ENCODE measurements at places on chromosomes 1 and 21.

DNA sequence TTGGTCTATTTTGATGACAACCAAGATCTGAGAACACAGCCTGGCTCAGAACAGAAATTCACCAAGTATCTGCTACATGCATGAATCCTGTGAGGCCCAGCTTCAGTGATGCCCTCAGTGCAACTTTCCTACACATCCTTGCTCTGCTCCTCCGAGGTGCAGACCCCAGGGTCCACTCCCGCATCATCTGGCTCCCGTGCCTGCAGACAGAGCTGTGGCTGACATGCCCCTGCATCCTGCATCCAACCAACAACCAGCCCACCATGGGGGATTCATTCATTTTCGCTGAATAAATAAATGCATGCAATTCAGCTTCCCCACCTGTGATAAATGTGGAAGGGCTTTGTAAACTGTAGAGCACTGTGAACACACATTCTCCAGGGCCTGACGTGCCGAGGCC, 112.3 kb downstream of the GLIS1 start:
- DNase-seq = no peak

DNA sequence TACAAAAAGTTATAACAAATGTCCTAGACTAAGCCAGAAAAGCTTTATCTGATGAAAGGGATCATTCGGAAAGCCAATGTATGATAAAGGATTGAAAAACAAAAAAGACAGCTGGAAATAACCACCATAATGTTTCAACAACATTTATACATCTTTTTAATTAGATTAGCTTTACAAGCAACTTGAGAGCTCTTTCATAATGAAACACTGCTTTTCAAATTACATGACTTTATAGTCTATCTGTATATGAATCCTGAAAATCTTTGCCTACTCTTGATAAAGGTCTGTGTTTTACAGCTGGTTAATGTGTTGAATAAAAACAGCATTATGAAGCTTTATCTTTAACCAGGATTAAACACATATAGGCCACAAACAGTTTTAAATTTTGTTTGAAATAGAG, 25.5 kb downstream of the SPRTN start:
- DNase-seq = no peak

DNA sequence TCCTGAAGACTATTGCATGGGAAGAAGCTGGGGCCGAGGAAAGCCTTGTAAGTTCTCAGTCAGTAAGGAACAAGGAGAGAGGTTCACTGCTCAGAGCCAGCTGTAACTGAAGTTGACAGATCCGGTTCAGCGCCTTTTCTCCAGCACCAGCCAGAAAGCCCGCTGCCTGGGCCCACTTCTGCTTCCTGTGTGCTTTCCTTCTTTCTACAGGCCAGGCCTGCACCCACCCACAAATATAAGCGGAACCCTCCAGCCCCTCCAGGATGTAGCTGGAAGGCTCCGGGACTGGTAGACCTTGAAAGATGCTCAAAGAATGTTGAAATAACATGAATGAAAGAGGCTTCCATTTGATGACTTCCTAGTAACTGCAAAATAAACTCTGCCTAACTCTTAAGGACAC, 38.8 kb downstream of the PARP1 start:
- no peak for DNase-seq

GRCh38 chr1:233331676-233332519, 4.4 kb downstream of the MAP3K21 start:
- no peak for DNase-seq

- DNase-seq = no peak
Measured at GRCh38 chr1:102183711-102184110, 187.0 kb upstream of the OLFM3 start.

GRCh38 chr1:158087320-158087927, 93.3 kb upstream of the CD1D start:
- peak; percentile 73 for DNase-seq

GRCh38 chr1:160171980-160172379, 18.4 kb upstream of the CASQ1 start:
- no peak for DNase-seq

GRCh38 chr1:10087210-10087609, 54.5 kb downstream of the UBE4B start:
- DNase-seq = no peak

GRCh38 chr1:230068952-230069684, 2.1 kb downstream of the GALNT2 start:
- no peak for DNase-seq

- DNase-seq = no peak
Measured at GRCh38 chr1:173241528-173242347, 34.6 kb upstream of the TNFSF4 start.

GRCh38 chr21:35163411-35163810, 114.3 kb upstream of the RUNX1 start:
- no peak for DNase-seq

- DNase-seq = no peak
Measured at GRCh38 chr1:229225331-229225782, 45.6 kb upstream of the RAB4A start.

GRCh38 chr1:232306269-232306961, 323.5 kb downstream of the SIPA1L2 start:
- DNase-seq = no peak

DNA sequence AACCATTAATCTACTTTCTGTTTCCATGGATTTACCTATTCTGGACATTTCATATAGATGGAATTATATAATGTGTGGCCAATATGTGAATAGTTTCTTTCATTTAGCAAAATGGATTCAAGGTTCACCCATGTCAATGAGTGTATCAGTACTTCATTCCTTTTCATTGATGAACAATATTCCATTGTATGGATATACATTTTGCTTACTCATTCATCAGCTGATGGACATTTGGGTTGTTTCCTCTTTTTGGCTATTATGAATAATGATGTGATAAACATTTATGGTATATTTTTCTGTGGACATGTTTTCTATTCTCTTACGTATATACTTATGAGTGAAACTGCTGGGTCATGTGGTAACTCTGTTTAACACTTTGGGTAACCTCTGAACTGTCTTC, 97.8 kb downstream of the SCMH1 start:
- no peak for DNase-seq

- DNase-seq = no peak
Measured at GRCh38 chr1:214332946-214333798, 52.2 kb downstream of the SMYD2 start.

GRCh38 chr1:111577814-111578213, 41.8 kb upstream of the RAP1A start:
- DNase-seq = no peak

DNA sequence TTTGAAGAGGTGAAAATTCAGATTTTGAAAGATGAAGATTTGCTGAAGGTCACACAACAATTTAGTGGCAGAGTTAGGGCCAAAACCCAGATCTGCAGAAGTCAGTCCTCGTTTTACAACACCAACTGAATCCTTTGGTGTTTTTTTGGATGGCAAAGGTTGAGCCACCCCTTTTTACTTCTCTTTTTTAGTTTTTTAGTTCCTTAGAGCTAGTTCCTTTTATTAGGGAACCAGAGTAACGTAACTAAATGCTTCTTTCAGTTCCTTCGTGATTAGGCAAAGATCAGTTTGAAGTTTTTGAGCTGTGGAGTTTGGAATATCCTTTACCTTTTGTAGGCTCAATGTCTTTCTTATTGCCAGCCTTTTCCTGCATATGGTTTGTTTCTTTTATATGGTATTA, 67.9 kb upstream of the ARID1A start:
- no peak for DNase-seq

GRCh38 chr21:46661211-46661625, 25.7 kb downstream of the PRMT2 start:
- DNase-seq = peak; percentile 66

DNA sequence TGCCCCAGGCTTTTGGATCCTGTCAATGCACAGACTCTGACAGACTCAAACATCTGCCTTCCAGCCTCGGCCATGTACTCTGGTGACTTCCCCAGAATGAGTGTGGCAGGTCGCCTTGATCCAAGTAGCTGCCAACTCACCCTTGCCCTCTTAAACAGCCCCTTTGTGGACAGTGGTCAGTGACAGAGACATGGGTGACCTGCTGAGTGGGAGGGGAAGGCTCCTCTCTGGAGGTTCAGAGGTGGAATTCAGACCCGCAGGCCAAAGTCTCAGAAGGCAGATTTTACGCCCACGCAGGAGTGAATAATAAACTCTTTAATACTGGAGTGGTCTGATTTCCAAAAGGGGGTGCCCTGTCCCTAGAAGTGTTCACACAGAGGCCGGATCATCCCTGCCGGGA, 63.5 kb downstream of the TLR5 start:
- DNase-seq = no peak

- no peak for DNase-seq
Measured at GRCh38 chr1:34858901-34859445, 576 bp downstream of the SMIM12 start.

GRCh38 chr1:206636671-206637070, 1.3 kb downstream of the DYRK3 start:
- no peak for DNase-seq

GRCh38 chr1:235423214-235423652, 56.0 kb downstream of the TBCE start:
- no peak for DNase-seq

DNA sequence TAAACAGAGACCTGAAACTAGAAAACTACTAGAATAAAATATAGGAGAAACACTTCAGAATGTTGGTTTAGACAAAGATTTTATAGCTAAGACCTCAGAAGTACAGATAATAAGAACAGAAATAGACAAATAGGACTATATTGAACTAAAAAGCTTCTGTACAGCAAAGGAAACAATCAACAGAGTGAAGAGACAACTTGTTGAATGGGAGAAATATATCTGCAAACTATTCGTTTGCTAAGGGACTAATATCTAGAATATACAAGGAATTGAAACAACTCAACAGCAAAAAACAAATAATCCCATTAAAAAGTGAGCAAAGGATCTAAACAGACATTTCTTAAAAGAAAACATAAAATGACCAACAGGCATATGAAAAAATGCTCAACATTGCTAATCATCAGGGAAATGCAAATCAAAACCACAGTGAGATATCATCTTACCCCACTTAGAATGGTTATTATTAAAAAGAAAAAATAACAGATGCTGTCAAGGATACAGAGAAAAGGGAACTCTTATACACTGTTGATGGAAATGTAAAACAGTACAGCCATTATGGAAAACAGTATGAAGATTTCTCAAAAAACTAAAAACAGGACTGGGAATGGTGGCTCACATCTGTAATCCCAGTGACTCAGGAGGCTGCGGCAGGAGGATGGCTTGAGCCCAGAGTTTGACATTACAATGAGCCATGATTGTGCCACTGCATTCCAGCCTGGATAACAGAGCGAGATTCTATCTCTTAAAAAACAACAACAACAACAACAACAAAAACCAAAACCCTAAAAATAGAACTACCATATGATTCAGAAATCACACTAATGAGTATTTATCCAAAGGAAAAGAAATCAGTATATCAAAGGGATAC, 37.3 kb upstream of the ZSWIM5 start:
- no peak for DNase-seq

DNA sequence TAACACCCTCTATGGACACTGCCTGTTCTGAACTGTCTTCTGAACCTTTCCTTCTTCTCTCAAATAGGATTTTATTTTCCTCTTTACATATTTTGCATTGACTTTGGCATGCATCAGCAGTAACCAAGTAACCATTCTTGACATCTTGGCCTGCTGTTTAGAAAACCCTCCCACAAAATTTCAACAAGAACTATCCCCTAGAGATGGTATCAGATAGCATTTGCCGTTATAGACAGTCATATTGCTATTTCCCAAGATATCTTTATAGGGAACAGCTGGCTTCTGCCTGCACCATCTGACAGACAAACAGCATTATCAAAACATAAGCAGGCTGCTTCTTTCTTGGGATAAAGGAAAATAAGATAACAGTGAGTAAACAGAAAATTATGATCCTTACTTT, 54.7 kb downstream of the LHX8 start:
- DNase-seq = no peak
